ENCODE measurements at places on chromosomes 5 and 9.
A peak's percentile ranks its signal among the peaks of the same experiment; 100 is the strongest.

DNA sequence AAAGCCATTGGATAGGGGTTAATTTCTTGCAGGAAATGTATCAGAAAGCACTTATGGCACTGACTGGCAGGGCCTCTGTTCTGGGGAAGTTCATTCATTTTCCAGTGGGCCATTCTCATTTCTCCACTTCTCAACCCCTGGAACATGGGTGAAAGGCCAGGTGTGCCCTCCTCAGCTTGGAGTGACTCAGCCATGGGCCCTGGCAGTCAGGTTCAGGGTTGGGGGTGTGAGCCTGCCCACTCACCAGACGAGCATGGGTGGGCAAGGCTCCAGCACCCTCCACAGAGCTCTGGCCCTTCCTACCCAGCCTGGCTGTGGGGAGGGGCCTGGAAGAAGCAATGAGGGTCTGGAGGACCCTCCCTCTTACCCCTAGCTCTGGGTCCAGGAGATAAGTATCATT, 174.4 kb downstream of the HSPA4 start:
- no peak for DNase-seq

DNA sequence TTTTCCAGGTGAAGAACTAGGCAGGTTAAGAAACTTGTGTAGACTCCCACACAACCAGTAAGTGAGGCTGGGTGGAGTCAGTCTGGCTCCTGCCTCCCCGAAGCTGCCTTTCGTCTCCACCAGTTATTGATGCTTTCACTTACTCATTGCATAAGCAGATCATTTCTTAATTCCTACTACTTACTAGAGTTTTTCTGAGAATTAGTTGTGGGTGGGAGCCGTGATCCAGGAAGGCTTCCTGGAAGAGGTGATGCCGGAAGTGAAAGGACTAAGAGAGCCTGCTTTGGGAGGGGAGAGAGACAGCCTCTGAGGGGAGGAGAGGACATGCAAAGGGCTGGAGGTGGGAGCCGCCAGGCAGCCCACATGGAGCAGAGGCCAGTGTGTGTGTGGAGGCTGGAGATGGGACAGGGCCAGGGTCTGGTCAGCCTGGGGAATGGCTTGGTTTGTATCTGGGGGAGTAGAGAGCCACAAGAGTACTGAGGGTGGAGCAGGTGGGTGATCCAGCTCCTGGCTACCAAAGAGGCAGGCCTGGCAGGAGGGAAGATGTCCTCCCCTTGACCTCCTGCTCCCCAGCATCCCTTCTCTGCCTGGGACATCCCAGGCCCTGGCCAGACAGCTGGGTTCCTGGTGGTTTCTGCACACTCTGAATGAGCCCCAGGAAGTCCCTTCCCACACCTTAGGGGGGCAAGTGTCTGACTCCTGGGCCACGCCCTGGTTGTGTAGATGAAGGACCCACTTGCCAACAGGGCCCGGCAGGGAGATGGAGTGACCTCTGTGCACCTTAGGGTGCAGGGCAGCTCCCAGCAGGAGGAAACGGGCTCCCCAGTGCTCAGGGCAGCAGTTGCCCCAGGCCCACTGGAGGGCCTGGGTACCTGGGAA, 12.2 kb upstream of the CARD19 start:
- peak; percentile 53 for DNase-seq

DNA sequence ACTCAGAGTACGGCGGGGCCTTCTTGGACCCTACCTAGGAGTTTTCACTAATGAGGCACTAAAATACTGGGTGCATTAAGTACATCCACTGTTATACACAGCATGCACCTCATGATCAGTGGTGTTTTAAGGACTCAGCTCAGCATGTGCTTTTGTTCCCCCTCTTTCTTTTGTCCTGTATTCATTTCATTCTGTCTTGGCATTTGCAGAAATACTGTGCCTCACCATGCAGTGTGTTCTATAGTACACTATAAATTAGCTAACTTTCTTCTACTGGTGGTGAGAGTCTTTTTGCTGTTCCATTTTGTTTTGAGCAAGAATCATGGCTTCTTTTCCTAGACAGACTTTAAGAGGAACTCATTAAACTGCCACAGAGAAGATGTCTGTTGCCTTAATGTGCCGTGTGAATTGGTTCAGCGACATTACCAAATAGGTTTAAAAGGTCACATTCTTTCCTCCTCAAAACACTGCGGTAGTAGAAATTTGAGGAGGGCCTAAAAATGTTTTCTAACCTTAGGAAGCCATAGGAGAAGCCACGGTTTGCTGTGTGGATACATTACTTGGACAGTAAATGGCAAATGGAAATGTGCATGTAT, 276.6 kb downstream of the MAST4 start:
- no peak for DNase-seq

- no peak for DNase-seq
Measured at GRCh38 chr5:35557199-35557598, 60.5 kb upstream of the SPEF2 start.

GRCh38 chr9:106074006-106074405, 379.7 kb downstream of the TMEM38B start:
- DNase-seq, result no peak

- peak; percentile 97 for DNase-seq
Measured at GRCh38 chr9:137236238-137236935, 4.7 kb upstream of the TUBB4B start.

DNA sequence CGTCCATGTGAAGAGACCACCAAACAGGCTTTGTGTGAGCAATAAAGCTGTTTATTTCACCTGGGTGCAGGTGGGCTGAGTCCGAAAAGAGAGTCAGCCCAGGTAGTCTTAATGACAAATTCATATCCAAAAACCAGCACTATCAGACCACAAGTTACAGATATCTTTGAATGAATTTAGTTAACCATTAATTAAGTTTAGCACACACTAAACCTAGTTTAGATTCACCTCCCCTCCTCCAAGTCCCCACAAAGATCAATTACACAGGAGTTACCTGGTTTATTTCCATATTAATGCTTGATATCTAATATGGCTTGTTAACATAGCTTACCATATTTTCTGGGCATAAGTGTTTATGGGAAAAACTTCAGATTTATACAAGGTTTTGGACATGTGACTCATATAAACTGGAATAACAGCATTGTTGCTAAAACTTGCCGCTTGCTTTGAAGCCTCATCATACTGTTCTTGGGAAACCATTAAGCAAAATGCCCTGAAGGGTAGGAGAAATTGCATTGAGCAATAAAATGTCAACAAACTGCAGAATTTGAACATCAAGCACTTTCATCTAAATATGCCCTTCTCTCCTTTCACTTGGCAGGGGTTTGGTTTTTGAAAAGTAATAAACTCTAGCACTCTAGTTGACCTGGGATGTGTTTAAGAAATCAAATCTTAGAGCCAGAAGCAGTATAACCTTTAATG, 166.9 kb downstream of the SNCAIP start:
- no peak for DNase-seq

- no peak for DNase-seq
Measured at GRCh38 chr5:136021016-136021405, 7.8 kb upstream of the TGFBI start.

- no peak for DNase-seq
Measured at GRCh38 chr9:22237497-22238363, 208.9 kb upstream of the DMRTA1 start.

- DNase-seq, result no peak
Measured at GRCh38 chr5:160134332-160134731, 15.1 kb upstream of the PWWP2A start.

DNA sequence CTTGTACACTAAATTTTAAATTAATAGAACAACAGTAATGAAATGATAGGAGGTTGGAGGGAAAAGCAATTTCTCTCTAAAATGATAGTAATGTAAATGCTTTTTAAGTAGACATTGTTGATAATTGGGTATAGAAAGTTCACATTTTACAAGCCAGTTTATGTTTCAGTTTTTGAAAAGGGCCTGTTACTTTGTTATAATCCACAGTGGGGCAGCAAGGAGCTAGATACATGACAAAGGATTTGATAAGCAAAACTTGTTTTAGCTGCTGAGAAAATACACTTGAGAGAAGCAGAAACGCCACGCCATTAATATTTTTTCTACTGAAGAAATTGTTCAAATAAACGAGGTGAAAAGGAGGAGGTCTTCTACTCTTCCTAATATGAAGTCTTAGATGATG, 30.2 kb downstream of the SREK1 start:
- no peak for DNase-seq

DNA sequence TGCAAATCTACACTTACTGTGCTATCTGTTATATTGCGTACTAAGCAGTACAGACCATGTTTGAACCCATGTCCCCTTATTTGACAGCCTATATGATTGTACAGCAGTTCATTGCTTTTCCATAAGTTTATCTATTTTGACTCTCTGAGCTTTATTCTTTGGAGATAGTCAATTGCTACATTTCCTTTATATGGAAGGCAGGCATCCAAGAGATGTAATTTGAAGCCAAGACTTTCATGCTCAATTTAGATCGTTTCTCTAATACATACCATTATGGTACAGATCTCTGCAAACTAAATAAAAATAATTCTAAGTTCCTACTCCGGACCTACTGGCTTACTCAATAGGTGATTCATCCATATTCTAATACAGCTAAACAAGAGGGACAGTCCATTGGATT, 424.8 kb downstream of the TMEM38B start:
- DNase-seq, result no peak
